GM10248 (cell line): ENCODE measurements at places on chromosomes 5 and 9.

DNA sequence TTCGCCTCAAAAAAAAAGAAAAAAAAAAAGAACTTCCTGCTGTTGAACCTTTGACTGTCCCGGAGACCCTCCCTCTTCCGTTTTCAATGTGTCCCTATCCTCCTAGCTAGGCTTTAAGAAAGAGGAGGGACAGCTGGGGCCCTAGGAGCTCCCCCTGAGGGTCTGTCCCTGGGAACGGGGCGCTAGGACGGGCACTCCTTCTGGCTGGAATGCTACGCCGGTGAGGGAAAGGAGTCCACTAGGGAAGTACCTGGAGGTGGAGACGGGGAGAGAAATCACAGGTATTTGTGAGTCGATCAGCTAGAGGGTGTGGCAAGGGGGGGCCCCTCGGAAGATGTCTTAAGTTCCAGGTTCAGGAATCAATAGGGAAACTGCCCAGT lies 4.6 kb downstream of the SIT1 start:
- peak; percentile 28 for DNase-seq

- no peak for DNase-seq
These were observed 611.9 kb downstream of the EFNA5 start for GRCh38 chr5:107058803-107059202.

DNA sequence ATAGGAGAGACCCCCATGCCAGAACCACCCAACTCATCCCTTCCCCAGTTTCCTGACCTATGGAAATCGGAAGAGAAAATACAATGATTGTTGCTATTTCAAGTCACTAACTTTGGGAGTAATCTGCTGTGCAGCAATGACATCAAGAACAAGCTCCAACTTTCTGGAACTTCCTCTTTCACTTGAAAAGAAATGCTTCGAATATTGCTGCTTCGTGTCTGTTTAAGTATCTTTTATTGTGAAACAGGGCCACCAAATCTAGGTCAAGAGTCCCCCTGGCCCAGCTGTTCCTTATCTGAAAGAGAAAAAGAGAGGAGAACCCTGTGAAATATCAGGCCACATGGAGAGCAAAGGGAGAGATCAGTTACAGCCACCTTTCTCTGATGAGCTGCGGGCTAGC lies 59.4 kb upstream of the DNAH5 start:
- no peak for DNase-seq

DNA sequence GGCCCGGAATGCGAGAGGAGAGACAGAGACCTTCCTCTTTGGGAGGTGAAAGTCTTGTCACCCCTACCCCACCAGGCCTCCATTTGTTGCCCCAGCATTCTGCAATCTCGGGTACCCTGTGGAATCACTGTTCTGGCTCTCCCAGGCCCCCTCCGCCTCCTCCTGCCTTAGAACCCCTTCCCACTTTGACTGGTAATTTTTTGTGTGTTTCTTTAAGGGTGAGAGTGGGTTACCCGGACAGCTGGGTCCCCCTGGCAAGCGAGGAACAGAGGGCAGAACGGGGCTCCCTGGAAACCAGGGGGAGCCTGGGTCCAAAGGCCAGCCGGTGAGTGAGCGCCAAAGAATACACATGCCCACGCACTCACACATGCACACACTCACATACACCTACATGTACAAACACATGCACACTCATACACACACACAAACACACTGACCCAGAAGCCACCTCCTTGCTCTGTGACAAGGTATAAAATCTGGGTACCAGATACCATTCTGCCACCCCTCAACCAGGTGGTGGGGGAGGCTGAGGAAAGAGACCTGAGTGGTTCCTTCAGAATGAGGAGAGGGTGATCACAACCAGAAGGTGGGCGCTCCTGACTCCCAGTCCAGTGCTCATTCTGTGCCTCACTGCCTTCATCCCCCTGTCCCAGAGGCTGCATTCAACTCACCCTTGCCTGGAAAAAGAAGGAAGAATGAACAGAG lies 30.9 kb upstream of the ORM1 start:
- no peak for DNase-seq

GRCh38 chr5:56574778-56575177 lies 240.6 kb upstream of the MAP3K1 start:
- no peak for DNase-seq

DNA sequence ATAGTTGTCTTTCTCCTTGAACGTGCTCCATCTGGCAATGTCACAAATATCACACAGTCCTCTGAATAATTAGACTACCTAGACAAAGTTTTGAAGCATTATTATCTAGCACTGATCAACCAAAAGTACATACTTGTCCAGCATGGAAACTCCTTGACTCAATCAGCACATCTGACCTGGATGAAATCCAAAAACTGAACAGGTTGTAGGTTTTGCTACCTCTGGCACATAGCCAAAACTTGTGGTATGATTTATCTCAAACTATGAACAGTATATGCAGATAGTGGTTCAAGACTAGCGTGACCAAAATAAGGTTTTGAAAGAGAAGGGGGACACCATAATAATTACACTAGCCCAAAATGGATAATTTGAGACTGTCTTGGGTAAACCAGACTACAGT lies 158.1 kb downstream of the ARRDC3 start:
- DNase-seq, result no peak

- DNase-seq, result no peak
These were observed 8.4 kb upstream of the FAM120AOS start for GRCh38 chr9:93461821-93462220.

GRCh38 chr9:123394291-123395235 lies 38.6 kb downstream of the CRB2 start:
- no peak for DNase-seq

GRCh38 chr5:179343021-179343718 lies 2.1 kb downstream of the ADAMTS2 start:
- no peak for DNase-seq

DNA sequence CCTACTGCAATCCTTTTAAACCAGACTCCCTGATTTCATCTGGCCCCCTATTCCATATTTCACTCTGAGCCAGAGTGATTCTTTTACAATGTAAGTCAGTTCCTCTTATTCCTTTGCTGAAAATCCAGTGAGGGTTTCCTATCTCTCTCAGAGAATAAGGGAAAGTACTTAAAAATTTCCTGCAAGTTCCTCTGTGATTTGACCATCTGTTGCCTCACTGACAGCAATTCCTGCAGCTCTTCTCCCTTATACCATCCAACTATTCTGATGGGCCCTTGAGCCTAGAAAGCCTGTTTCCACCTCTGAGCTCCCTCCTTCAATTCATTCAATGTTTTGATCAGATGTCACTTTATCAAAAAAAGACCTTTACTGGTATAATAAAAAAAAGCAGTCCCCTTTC lies 317.1 kb upstream of the CCNH start:
- DNase-seq, result no peak
